Cortex of kidney (tissue), 1 donor: ENCODE measurements at places on chromosomes 3 and 15.

- no peak for DNase-seq
Measured at GRCh38 chr15:64697911-64698369, 77.4 kb downstream of the RBPMS2 start.

DNA sequence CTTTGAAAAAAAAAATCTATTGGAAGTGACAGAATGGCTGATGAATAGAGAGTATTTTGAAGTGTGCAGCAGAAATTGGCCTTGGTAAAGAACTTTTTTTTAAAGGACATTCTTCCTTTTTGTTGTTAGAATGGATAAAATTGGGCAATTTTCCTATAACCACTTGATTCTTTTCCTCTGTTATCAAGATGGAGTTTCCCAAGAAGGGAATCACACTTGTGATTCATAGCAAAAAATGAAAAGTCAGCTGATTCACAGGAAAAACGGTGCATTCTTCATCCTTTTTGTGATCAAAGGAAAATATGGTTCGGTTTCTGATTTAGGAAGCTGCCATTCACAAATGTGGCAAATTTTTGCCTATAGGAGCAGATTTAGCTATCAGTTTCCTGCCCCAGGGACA, 486.8 kb downstream of the GBE1 start:
- DNase-seq = no peak

- DNase-seq = no peak
Measured at GRCh38 chr3:130354430-130354829, 9.0 kb downstream of the COL6A5 start.

DNA sequence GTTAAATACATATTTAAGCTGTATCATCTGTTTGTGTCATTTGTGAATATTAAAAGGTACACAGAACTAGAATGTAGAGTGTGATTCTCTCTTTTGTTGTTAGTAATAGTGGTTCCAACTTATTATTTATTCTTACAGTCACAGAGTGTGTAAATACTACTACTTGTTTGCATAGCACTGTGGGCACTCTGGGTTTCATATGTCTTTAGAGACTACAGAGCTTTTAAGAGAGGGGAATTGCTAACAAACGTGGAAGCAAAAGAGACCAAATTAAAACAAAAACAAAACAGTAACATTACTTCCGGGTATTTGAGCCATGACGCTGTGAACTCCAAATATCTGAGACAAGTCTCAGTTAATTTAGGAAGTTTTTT, 828.0 kb upstream of the DPPA4 start:
- no peak for DNase-seq

- DNase-seq = no peak
Measured at GRCh38 chr3:176848431-176849214, 348.7 kb downstream of the TBL1XR1 start.

DNA sequence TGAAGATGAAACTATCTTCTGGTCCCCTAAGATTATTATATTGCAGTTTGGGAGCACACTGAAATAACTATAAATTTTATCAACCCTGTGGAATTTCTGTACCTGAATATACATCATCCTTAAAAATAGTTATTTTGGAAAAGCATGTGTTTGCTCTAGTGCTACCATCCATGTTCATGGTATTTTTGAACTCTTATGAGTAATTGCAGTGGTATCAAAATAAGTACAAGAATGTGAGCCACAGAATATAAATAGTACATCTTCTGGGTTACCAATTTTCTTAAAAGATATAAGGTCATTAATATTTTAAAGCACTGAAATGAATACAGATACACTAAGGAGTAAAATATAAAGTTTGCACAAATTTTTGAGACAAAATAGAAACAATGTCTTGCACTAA, 206.5 kb downstream of the CBLB start:
- no peak for DNase-seq

GRCh38 chr15:51884517-51885236, 55.2 kb downstream of the TMOD3 start:
- no peak for DNase-seq

- DNase-seq = no peak
Measured at GRCh38 chr3:151015181-151015580, 42.7 kb upstream of the CLRN1 start.

GRCh38 chr3:53195602-53196574, 34.9 kb downstream of the PRKCD start:
- no peak for DNase-seq

DNA sequence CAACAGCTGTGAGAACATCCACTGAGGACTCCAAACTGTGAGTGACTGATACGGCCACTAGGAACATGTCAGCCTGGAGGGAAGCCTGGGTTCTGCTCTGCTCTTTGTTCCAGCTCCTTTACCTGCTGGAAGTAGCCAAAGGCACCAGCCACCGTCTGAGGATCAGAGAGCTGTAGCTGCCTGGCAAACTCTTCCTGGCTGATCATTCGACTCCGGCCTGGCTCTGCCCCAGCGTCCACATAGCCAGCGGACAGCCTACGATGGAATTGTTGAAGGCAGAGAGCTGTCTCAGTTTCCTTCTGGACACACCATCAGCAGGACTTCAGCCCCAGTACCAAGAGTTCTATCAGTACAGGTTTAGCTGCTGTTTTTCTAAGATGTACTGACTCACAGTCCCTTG, 5.7 kb downstream of the LPCAT4 start:
- no peak for DNase-seq

GRCh38 chr3:49803465-49804140, 542 bp downstream of the INKA1 start:
- no peak for DNase-seq

- no peak for DNase-seq
Measured at GRCh38 chr15:25609371-25609770, 170.5 kb upstream of the UBE3A start.

DNA sequence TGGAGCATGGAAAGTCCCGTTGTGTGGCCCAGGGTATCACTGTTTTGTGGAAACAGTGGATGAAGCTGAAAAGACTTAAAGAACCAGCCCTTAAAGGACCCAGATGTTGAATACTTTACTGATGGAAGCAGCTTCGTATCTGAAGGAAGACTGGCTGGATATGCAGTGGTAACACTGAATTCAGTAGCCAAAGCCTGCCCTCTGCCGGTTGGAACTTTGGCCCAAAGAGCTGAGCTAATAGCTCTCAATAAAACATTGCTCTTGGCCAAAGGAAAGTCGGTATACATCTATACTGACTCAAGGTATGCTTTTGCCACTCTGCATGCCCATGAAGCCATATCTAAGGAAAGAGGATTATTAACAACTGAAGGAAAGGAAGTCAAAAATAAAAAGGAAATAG, 885.4 kb downstream of the PDCD6IP start:
- DNase-seq = no peak

GRCh38 chr3:180383332-180384020, 218.5 kb upstream of the TTC14 start:
- DNase-seq = no peak

- no peak for DNase-seq
Measured at GRCh38 chr3:157127831-157128767, 31.8 kb downstream of the CCNL1 start.

DNA sequence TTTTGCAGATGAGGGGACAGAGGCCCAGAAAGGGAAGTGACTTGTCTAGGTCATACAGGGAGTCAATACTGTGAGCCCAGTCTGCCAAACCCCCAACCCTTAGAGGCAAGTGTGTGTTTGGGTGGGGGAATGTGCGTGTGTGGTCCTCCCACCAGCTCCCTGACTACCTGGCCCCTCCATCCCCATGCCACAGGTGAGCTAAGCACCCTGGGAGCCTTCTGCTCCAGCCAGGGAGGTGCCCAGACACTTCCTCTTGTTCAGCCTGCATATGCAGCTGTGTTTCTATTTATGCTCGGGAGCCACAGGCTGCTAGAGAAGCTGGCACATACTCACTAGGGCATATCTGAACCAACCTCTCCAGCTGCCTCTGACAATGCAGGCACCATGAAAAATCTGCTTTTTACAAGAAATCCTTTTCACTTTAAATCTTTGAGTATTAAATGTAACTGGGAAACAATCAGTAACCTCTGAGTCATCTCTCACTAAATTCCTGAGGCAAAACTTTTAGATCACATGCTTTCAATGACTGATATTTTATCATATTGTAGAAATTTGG, 20.7 kb downstream of the TBC1D2B start:
- no peak for DNase-seq

- DNase-seq = no peak
Measured at GRCh38 chr3:101676216-101676764, 642 bp downstream of the ZBTB11 start.

DNA sequence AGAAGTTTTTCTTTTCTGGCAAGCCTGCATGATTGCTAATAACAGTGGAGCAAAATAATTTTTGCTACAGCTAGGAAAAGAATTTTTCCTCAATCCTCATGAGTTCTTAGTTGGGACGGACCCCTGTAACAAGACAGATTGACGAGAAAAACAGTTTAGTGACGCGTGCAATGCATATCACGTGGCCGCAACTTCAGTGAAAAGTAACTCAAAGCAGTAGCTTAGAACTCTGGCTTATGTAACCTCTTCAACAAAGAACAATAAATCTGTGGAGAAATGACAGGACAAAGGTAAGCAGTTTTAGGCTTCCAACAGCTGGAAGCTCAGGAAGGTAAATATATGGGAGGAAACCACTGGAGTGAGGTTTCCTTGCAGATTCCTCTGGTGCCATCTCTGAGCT, 19.7 kb downstream of the FAM107A start:
- DNase-seq = no peak

- no peak for DNase-seq
Measured at GRCh38 chr3:39474126-39474515, 6.6 kb downstream of the MOBP start.

GRCh38 chr15:90553248-90553745, 23.6 kb downstream of the CRTC3 start:
- DNase-seq = no peak

GRCh38 chr3:114308830-114309229, 15.0 kb downstream of the TIGIT start:
- DNase-seq = no peak

DNA sequence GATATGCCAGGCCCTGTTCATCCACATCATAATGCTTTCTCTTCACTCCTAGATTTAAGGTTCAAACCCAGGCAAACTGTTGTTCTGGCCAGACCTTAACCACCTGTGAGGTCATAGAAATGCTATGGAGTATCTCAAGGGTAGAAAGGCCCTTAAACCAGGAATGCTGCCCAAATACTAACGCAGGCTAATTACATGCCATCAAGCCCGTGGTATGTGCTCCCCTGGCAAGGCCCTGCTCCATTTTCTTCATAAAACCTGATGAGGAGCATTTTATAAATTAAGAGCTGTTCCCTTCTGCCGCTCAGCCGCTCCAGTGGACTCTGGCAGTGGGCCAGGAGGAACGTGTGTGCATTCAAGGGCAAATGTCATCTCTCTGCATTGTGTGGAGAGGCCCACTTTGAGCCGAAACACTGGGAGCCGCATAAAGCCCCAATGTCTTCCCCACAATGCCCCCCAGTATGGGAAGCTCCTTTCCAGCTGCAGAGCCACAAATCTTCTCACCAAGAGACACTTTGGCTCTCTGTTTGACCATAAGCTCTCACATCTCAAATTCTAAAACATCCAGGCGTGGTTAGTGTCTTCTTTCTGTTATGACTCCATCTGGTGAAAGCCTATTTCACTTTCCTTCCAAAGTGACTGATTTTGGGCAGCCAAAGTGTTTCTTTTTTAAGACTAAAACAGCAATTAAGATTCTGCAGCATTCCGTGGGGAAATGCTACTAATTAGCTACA, 210.8 kb upstream of the NR2E3 start:
- DNase-seq = no peak

DNA sequence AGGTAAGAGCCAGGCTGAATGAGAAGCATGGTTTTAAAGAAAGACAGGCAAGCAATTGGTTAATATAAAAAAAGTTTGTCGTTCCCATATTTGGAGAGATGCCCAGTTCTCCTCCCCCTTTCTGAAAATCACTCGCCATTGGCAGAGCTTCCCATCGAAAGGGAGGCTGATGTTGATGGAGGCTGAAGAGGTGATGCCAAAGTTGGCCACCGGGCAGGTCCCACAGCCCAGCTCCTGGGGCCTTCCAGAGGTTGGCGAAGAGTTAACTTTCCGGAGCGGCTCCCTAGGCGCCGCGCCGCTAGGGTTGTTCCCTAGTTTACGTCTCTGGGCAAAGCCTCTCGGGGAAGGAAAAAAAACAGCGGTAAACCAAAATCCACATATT, 793 bp downstream of the PCOLCE2 start:
- DNase-seq = no peak

DNA sequence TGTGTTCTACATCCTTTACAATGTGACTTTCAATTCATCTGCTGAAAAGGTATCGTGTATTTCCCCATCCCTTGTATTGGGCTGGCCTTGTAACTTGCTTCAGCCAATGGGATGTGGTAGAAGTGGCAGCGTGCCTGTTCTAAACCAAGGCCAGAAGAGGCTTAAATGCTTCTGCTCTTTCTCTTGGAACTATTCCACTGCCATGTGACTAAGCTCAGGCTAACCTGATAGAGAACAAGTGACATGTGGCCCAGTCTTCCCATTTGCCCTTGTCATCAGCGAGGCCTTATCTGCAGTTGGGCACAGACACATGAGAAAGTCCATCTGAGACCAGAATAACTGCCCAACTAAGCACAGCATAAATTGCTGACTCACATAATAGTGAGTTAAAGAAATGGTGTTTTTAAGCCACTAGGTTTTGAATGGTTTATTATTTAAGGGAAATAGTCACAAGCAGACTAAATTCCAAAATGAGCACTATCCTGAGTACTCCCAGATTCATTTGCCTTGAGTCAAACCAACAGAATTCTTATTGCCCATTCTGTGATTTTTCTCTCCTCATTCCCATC, 230.2 kb downstream of the CPNE4 start:
- DNase-seq = no peak

DNA sequence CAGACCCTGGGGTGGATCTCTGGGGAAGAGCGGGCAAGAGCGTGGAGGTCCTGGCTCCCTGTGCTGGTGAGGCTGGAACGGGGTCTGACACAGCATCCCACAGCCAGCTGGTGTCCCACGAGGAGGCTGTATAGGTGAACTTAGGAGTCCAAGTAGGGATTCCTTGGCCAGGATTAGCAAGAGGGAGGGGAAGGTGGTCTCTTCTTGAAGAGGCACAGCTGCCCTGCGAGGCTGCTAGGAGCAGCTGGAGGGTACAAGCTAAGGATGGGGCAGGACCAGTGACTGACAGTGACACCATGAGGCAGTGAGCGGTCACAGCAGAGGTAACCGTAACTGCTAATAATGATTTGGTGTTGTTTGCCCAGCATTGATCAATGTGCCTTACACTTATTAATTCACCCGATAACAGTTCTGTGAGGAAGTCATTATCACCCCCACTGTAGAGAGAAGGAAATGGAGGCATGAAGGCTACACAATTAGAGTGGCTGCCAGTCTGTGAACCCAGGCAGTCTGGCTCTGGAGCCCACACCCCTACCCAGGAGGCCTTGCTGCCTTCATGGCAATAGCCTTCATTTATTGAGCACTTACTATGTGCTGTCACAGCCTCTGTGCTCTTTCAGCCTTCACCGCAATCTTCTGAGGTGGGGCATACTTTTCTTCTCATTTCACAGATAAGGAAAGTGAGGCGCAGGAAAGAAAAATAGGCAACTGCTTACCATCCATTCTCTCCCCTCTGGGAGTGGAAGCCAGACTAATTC, 59.4 kb downstream of the TMEM44 start:
- no peak for DNase-seq

DNA sequence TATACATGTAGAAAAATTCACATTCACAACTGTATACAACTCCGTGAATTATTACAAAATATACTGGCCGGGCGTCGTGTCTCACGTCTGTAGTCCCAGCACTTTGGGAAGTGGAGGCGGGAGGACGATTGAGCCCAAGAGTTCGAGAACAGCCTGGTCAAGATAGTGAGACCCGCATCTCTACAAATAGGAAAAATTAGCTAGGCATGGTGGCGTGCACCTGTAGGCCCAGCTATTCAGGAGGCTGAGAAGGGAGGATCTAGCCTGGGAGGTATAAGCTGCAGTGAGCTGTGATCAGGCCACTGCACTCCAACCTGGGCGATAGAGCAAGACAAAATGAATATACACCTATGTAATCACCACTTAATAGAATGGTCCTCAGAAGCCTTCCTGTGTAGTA, 1.3 kb downstream of the RAD51 start:
- DNase-seq = no peak
